ENCODE measurements at places on chromosomes 11 and 22. TPM values are rescaled to one million over a fixed set of nuclear protein-coding genes. Genes with fewer than 3 reads are reported as not detected.

GRCh38 chr11:93704237-93704636, 37.1 kb downstream of the TAF1D start:
- peaks cover 86% of the 10 kb centered on the region for H3K36me3 ChIP-seq
- no peak overlapping the region for H3K4me3 ChIP-seq
- H3K4me1 ChIP-seq, result no peaks in the 10 kb centered on the region
- no peaks in the 10 kb centered on the region for H3K27me3 ChIP-seq
- no peak for DNase-seq

HTR3A gene
- 1.3 TPM for total RNA-seq

DNA sequence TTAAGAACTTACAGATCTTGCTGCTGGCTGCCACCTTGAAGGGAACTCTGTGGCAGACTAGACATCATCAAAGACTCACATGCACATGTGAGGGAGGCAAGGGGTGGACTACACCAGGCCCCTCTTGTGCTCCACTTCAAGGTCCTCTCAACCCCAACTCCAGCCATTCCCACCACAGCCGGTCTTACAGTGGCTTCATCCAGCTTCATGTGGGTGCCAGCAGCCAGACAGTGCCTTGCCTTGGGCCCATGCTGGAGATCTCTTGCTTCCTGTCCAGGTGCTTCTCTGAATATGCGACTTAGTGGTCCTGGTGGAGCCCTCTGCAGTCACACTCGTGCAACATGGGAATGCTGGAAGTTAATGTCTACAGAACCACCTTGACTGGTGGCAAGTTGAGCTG, 44.6 kb upstream of the WNT7B start:
- DNase-seq, result no peak
- H3K27me3 ChIP-seq, result peaks cover 34% of the 10 kb centered on the region
- no peaks in the 10 kb centered on the region for H3K36me3 ChIP-seq
- H3K27ac ChIP-seq, result no peak overlapping the region

GRM5 gene
- total RNA-seq, result 0.09 TPM

NAALAD2 gene
- total RNA-seq, result 3.3 TPM

GRCh38 chr11:66906061-66906733, 49.3 kb downstream of the LRFN4 start:
- H3K36me3 ChIP-seq, result no peaks in the 10 kb centered on the region
- DNase-seq, result peak; percentile 77
- H3K4me1 ChIP-seq, result peaks cover 9% of the 10 kb centered on the region

APIP gene
- total RNA-seq, result 46.2 TPM

- H3K27me3 ChIP-seq, result no peaks in the 10 kb centered on the region
- no peak overlapping the region for H3K4me3 ChIP-seq
- no peak for DNase-seq
- peaks cover 10% of the 10 kb centered on the region for H3K4me1 ChIP-seq
Measured at GRCh38 chr11:72988821-72989220, 153.3 kb downstream of the FCHSD2 start.

MYOD1 gene
- total RNA-seq, result not detected

F2 gene
- total RNA-seq, result 0.88 TPM

Data from endodermal cell (in vitro differentiated cells).